Stimulated activated CD8-positive, alpha-beta memory T cell treated with anti-CD3 and anti-CD28 coated beads, Interleukin-15, amount 100 ng/mL, for 1 hour (primary cell): ENCODE measurements at places on chromosomes 6 and 20.

DNA sequence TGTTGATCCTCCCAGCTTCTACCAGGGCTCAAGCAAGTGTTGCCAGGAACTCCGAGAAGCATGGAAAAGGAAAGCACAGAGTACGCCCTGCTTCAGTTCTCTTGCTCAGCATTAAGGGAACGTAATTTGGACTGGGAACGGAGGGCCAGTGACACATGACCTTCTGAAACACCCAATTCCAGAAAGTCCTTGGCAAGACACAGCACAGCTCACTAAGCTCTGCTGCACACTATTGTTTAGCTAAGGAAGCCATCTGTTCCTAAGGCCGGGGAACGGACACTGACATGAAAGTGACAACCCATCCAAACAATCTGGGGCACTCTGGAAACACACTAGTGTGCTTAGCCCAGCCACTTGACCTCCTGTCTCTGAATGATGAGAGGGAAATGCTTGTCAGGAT, 56.9 kb upstream of the NXT1 start:
- no peak for DNase-seq

DNA sequence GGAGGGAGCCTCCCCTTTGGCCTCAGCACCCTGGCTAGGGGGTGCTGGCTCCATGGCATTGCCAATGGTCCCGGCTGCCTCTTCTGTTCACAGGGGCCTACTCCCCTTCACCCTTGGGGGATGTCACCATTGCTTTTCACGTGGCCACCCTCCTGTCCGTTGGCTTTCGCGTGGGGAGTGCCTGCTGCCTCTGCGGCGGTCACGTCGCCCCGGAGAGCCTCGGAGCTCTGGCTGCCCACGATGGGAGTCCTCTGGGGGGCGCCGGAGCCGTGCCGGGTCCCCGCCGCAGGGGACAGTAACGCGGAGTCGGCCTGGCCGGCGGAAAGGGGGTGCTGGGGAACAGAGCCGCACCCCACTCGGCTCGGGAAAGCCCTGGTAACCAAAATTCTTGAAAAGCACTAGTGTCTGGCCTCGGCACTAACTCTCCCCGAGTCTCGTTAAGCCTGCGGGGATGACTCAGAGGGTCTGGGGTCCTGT, 661 bp upstream of the HEBP2 start:
- DNase-seq, result peak; percentile 4

GRCh38 chr20:19756761-19757486, 1.1 kb upstream of the RIN2 start:
- DNase-seq, result no peak

- DNase-seq, result no peak
These were observed at the start of gene DLK2 for GRCh38 chr6:43455531-43456428. Gene DLK2, minus strand, starts transcription at chr6:43455548. Its CDS starts 723 bp downstream, at chr6:43454825.

- no peak for DNase-seq
These were observed 141.2 kb upstream of the ATXN1 start for GRCh38 chr6:16902502-16902901.

DNA sequence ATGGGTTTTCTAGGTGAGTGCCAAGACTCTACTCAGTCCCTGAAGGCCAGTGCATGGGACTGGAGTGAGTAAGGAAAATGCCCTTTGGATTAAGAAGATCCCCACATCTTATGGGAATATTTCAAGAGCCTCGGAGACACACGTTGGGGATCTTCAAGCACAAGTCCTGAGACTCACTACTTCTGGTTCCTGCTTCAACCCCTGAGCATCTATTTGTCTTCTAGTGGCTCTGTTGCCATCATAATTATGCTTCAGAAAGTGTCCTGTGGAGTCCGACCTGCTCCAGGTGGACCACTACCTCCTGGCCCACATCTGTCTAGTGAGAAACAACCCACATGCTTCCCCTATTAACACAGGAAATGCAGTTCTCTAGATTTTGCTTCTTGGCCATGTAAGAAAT, at the start of gene OR5V1:
TSS of gene OR5V1 (minus strand) at position 101 of the 400 bp plus-strand sequence. CDS start 12,670 bp downstream, outside the sequence.
- DNase-seq, result no peak

DNA sequence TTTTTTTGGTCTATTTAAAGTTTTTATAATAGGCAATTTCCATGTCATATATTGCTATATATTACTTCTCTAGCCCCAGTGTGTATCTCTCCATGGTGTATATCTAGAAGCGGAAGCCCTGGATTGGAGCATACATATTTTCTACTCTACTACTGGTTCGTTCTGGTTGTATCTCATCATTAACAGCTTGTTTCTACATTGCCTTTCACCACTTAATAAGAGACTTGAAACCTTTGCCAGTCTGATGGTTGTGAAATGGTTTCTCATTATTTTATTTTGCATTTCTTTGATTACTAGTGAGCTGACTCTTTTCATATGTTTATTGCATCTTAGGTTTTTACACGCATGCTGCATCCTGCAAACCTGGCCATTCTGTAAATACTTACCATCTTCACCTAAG, 3.6 kb downstream of the DSTN start:
- no peak for DNase-seq

- no peak for DNase-seq
These were observed 587.5 kb downstream of the CBLN4 start for GRCh38 chr20:55417836-55418235.

GRCh38 chr20:42790111-42790510, 399.6 kb downstream of the PTPRT start:
- DNase-seq, result no peak

DNA sequence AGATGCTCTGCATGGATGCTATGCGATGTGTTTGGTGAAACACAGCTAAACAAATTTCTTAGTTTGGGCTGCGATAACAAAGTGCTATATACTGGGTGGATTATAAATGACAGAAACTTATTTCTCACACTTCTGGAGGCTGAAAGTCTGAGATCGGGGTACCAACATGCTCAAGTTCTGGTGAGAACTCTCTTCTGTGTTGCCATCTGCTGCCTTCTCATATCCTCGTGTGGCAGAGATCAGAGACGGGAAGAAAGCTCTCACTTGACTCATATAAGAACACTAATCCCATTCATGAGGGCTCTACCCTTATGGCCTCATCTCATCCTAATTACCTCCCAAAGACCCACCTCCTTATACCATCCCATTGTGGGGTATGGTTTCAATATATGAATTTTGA, 162.0 kb upstream of the DTNBP1 start:
- no peak for DNase-seq

GRCh38 chr6:92339936-92340640, 1079.3 kb downstream of the EPHA7 start:
- DNase-seq, result no peak

DNA sequence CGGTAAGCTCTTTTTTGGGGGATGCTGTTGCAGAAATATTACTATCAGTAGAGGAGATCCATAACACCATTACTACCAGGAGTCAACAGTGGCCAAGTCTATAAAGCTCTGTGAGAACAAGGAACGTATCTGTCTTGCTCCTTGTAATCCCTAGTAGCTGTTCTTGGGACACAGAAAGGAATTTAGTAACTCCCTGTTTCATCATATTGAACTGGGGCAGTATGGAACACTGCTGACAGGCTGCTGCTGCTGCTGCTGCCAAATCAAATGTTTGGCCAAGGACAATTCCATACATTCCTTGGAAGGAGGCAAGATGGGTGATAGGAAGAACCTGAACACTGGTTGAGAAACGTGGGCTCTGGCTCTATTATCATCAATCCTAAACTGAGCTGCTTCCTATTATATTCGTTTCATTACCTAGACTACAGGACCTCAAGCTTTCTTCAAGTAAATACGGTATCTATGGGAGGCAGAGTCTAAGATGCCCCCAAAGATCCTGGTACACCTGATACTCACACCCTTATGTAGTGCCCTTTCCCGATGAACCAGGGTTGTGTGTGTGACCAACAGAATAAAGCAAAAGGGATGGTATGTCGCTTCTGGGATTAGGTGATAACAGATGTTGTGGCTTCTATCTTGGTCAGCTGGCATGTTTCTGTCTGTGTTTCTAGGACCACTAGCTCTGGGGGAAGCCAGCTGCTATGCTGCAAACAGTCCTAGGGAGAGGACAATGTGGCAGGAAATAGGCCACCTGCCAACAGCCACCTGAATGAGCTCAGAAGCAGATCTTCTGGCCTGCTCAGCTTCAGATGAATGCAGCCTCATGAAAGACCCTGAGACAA, 39.5 kb downstream of the ELOVL5 start:
- DNase-seq, result no peak

DNA sequence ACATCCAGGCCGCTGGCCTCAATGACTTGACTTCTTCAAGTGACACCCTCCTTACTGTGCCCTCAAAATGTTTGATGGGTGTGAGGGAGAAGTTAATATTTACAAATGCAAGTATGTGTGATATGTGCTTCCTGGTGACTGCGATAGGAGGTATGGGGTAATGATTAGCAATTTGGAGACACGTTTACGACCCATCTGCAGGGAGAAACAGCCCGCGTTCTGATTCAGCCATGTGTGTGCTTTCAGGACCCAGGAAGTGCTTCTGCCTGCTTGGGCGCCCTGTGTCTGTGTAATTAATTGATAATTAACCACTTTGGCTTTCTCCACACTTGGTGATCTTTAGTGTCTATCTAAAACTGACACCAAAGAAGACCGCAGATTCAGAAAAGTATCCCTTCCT, 25.0 kb downstream of the SIRPA start:
- no peak for DNase-seq

GRCh38 chr20:57696401-57696961, 13.3 kb downstream of the PMEPA1 start:
- no peak for DNase-seq

DNA sequence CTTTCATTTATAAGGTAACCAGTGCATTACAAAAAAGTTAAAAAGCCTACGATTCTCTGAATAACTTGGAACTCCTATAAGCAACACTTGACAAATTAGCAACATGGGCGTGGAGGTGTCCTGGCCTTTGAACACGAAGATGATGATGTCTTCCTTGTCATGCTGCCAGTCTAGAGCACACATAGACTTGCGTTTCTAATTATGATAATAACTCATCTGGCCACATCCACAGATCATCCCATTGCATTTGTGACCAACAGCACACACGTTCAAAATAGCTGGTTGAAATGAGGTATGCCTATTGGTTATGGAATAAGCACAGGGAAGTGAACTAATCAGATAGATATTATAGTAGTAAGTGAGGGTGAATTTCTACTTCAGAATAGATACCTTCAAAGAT, 608.9 kb downstream of the PRKN start:
- DNase-seq, result no peak

DNA sequence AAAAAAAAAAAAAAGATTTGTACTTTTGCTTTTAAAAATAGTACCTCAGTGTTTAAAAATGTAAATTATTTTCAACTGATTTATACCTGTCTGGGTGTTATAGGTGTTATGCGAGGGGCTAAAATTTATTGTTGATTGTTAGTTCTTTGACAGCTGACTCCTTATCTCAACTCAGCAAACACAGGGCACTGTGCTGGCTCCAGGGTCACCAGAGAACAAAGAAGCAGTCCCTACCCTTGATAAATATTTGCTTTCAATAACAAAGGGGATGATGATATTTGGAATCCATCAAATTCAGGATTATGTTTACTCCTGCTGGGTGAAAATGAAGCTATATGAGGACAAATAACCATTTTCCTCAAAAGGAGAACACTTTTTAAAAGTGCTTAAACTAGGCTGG, 34.2 kb upstream of the KAT14 start:
- DNase-seq, result no peak

DNA sequence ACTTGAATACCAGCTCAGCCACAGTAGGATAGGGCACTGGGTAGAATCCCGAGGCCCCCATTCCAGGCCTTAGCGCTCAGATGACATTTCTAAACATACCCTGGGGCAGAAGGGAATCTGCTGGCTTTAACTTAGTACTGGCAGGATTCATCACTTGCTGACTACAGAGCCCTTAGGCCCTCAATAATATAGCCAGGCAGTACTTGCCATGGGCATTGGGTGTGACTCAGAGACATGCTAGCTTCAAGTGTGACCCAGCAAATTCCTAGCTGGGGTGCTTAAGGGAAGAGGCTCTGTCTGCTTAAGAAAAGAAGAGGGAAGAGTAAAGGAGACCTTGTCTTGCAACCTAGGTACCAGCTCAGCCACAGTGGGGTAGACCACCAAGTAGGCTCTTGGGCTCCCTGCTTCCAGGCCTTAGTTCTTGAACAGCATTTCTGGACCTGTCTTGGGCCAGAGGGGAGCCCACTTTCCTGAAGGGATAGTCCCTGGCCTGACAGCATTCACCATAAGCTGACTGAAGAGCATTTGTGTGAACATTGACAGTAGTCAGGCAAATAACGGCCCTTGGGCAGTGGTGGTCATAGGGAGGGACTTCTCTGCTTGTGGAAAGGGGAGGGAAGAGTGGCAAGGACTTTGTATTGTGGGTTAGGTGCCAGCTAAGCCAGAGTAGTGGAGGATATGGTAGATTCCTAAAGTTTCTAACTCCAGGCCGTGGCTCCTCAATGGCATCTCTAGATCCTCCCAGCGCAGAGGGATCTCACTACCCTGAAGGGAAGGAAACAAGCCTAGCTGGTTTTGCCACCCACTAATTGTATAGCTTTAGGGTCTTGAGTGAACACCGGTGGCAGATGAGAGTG, 48.5 kb upstream of the HACE1 start:
- DNase-seq, result no peak

- no peak for DNase-seq
These were observed 31.7 kb downstream of the SAMHD1 start for GRCh38 chr20:36919715-36920333.

DNA sequence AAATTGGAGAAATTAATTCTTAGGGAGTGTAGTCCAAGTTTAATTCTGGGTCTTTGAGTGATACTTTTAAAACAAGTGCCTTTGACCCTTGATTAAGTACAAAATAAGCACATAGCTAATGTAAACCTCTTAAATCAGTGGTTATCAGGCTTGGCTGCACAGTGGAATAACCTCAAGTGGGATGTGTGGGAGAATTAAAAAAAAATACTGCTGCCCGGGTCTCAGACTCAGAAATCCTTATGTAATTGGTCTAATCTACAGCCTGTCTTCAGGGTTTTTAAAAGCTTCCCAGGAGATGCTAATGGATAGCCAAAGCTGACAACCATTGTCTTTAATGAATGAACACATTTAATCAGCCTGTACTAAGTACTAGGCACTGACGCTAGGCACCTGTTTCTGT, 28.5 kb upstream of the TMEM14A start:
- DNase-seq, result no peak

DNA sequence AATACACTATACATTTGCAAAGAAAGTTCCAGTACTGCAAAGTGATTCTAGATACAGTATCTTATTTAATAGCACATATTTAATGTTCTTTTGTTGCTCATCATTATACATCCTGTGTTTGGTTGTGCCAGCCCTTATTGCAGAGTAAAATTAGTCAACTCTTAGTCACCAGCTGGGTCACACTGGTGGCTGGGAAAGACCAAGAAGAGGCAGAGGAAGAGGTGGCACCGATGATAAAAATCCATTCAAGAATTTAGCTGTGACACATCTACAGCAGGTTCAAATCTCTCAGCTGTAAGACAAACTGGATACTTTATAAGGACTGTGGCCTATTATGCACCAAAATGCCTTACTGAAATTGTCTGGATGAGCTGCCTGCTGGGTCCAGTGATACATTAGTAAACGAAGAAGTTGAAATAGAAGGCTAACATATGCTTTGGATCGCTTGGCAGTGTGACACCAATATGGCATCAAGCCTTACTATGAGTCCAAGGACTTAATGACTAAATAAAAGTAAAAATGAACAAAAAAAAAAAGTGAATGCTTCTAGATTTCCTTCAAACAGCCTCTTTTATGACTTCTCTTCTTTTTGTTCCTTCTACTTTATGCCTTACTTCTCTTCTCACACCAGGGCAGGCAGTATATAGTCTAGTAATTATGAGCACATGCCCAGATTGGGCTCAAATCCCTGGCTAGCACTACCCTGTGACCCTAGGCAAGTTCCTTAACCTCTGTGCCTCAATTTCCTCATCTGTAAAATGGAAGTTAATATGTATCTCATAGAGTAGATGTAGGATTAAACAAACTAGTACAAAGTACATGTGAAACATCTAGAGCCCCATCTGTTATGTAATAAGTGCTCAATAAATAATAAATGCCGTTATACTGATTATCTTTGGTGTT, 29.4 kb upstream of the RNF8 start:
- DNase-seq, result no peak

GRCh38 chr6:46606338-46606737, 46.3 kb downstream of the CYP39A1 start:
- no peak for DNase-seq
